CMK (cell line): ENCODE measurements at places on chromosomes 11 and 22.

DNA sequence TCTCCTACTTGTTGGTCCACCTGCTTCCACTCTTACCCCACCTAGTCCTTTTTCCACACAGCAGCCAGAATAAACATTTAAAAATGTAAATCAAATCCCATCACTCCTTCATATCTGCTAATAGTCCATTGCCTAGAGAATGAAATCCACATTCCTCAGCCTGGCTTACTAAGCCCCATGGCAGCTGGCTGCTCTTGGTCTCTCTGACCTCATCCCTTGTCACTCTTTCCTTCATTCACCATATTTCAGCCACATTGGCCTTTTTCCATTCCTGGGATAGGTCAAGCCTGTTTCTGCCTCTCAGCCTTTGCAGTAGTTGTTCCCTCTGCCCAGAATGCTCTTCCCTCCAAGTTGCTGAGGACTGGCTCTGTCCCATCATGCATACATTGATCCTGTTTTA lies 512.8 kb downstream of the INSC start:
- no peak for DNase-seq

DNA sequence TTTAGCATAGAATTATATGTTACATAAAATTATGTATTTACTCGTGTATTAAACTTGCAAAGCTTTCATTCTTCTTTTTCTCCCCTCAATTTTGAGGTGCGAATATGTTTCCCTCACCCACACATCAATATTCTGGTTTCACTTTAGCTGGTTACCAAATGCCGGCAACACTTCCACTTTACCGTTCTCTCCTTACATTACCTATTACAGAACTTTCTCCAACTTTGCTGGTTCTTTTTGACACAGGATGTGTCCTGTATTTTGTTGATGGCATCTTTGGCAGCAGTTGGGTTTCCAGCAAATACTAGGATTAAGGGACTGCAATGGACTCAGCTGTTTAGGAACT lies 84.9 kb downstream of the PRR5L start:
- DNase-seq = no peak

- DNase-seq = no peak
Measured at GRCh38 chr11:102168481-102168880, 58.2 kb downstream of the YAP1 start.

GRCh38 chr11:66685276-66686099 lies 7.8 kb upstream of the RBM4B start:
- DNase-seq = no peak
